Stimulated activated CD4-positive, alpha-beta T cell treated with anti-CD3 and anti-CD28 coated beads, Interleukin-2, amount 100 ng/mL, for 24 hours (primary cell): ENCODE measurements at places on chromosomes 4 and X.

DNA sequence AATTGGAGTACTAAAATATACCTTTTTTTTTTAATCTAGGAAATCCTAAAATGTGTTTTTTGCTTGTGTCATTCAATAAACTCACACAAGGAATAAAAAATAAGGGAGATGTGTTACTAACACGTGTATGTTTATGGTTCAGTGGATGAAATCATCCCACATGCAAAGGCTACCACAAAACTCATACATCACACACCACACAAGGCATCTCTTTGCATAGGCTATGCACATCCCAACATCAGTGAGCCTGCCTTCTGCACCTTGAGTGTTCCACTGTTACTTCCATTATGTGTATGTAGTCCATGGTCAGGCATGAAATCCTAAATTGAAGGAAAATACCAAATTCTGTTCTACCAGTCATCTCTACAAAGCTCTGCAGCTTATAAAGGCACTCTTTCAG is 213.1 kb downstream of the DCTD start:
- DNase-seq = no peak

DNA sequence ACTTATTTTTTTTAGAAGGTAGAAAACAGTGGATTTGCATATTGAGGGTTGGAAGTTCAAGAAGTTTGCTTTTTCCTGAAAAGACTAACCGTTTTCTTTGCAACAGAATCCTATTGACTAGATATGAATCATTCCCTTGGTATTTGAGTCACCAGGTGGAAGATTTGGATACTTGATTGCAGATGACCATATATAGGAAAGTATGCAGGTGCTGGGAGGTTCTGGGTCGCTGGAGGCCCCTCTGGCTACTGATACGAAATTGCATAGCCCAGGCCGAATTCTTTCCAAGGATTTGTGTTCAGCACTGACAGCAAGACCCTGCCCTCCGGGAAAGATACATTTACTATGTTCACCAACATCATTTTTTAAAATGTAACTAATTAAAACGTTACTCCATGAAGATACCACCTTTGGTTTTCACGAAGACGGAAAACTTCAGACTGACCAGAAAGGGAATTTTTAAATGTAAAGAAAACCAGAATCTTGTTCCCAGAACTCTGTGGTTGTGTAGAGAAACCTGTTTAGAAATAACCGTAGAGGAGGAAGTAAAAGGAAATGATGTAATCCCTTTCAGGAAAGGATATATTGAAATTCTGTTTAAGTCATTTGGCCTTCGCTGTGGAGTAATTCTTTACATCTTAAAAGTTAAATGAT is 946 bp downstream of the ANXA3 start:
- no peak for DNase-seq

- no peak for DNase-seq
Observed at GRCh38 chrX:115539841-115540240, 21.1 kb upstream of the PLS3 start.

- no peak for DNase-seq
Observed at GRCh38 chr4:79083406-79084010, 144.3 kb upstream of the PAQR3 start.

- no peak for DNase-seq
Observed at GRCh38 chrX:10001496-10001895, 34.3 kb downstream of the CLDN34 start.

DNA sequence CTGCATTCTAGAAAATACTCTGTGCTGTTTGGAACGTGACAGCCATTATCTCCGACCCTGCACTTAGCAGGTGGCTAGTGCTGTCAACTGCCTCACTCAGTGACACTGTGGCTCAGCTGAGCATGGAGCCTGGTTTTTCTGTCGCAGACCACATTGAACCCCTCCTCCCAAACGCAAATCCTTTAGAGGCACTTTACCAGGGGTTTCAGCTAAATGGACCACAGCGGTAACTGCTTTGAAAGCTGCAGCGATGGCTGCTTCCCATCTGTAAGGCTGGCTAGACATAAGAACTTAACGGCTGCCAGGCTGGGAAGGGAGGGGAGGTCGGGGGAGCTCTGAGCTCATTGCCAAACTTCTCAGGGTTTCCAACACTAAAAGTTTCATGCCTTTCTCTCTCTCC is 8.1 kb downstream of the SLC34A2 start:
- no peak for DNase-seq

DNA sequence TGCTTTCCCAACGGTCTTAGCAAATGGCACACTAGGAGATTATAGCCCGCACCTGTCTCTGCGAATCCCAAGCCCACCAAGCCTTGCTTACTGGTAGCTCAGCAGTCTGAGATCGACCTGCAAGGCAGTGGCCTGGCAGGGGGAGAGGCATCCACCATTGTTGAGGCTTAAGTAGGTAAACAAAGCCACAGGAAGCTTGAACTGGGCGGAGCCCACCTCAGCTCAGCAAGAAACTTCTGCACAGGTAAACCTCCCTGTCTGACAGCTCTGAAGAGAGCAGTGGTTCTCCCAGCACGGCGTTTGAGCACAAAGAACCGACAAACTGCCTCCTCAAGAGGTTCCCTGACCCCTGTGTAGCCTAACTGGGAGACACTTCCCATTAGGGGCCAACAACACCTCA is 42.8 kb downstream of the BRWD3 start:
- no peak for DNase-seq

- no peak for DNase-seq
Observed at GRCh38 chr4:85372966-85373365, 102.0 kb upstream of the ARHGAP24 start.

GRCh38 chr4:7146059-7146785 is 46.1 kb upstream of the SORCS2 start:
- DNase-seq = no peak

GRCh38 chr4:63492515-63492914 is 916.7 kb downstream of the TECRL start:
- no peak for DNase-seq

- no peak for DNase-seq
Observed at GRCh38 chrX:17740137-17741122, 3.1 kb downstream of the SCML1 start.

GRCh38 chr4:110484029-110484428 is 8.1 kb downstream of the ENPEP start:
- no peak for DNase-seq

DNA sequence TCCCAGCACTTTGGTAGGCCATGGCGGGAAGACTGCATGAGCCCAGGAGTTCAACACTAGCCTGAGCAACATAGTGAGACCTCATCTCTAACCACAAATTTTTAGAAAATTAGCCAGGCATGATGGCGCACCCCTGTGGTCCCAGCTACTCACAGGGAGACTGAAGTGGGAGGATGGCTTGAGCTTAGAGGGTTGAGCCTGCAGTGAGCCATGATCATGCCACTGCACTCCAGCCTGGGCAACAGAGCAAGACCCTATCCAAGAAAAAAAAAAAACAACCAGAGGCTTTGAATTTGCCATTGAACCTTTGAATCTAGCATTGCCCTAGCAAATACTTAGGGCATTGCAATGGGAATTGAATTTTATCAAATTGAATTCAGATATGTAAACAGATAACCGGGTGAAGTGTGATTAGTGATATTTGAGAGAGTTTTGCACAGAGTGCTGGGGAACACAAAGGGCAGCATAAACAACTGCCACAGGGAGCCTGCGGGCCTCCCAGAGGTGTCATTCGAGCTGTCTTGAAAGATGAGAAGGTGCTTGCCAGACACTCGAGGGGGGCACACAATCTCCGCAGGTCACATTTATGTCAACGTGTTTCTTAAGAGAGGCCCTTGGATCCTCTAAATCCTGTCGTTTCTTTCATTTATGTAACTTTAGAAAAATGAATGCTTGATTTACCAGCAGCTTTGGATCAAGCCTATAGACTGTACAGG is 200.3 kb downstream of the AASDH start:
- no peak for DNase-seq

- DNase-seq = no peak
Observed at GRCh38 chr4:182881914-182882313, 35.3 kb downstream of the DCTD start.

GRCh38 chrX:94524867-94525266 is 850.9 kb downstream of the FAM133A start:
- no peak for DNase-seq

DNA sequence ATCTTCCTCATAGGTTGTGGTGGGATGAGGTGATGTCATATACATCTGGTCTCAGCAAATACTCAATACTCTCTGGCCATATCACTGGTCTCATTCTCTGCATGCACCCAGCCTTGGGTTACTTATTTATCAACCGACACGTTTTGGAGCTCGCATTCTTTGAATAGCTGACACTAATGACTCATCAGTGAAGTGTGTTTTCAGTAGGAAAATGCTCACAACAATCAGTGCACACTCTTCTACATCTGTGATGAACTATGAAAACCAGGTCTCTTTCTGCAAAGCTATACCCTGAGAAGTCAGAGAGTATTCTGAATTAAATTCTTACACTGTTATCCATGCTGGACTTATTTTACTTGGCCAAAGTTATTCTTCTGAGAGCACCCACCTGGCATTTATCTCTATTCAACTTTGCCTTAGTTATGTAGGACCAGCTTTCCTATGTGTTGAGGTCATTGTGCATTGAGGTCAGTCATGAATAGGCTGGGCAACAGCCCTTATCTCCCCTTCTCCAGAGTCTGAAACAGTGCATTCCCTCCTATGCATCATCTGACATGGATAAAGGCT is 58.7 kb upstream of the DHX15 start:
- DNase-seq = no peak

DNA sequence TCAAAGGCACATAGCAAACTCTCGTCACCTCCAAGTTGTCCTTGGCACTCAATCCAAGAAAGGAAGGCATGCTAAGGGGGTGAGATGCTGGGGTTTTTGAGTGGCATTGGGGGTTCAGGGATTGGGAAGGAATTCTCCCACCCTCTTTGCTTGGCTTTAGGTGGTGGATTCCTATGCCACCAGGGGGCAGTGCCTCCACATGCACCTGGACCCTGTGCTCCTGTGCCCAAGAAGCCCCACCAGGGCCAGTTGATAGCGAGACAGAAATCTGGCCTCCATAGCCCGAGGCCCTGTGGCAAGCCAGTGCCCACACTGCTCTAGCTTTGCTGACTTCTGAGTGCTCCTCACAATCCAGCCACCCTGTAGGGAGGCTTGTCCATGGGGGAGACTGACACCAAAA is 2.0 kb upstream of the FATE1 start:
- peak; percentile 16 for DNase-seq

GRCh38 chrX:12349201-12349600 is 210.9 kb downstream of the FRMPD4 start:
- DNase-seq = no peak

- no peak for DNase-seq
Observed at GRCh38 chr4:97121493-97121892, 1021.8 kb downstream of the STPG2 start.

DNA sequence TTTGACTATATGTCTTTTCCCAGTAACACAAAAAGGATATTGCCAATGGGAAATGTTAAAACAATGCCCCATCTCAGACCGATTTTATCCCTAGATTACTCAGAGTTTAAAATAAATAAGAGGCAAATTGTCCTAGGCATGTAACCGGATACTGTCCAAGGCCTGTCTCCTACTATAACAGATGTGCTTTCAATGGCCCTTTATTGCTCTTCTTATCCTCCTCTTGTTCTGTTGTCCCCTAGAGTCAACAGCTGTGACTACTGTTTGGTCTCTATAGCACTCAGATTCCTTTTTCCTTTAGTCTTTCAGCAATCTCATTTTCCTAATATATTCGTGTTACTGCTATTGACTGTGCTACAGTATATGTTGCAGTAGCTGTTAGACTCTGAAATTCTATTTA is 66.8 kb upstream of the PLS3 start:
- no peak for DNase-seq

DNA sequence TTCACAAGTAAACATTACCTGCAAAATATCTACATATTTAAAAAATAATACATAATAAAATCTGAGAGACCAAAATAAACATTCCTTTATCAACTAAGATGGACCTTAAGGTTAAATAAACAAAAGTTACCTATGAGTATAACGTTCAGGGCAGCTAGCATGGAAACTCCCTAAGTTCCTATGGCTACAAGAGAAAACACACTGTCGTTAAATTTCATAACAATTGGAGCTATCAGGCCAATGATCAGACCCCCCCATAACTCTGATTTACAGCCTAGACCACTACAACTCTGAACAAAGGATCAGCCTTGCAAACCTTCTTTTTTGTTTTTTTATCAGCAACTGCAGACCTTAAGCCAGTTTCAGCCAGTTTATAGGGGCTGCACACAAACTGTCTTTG is 1418.4 kb downstream of the PCDH18 start:
- no peak for DNase-seq

DNA sequence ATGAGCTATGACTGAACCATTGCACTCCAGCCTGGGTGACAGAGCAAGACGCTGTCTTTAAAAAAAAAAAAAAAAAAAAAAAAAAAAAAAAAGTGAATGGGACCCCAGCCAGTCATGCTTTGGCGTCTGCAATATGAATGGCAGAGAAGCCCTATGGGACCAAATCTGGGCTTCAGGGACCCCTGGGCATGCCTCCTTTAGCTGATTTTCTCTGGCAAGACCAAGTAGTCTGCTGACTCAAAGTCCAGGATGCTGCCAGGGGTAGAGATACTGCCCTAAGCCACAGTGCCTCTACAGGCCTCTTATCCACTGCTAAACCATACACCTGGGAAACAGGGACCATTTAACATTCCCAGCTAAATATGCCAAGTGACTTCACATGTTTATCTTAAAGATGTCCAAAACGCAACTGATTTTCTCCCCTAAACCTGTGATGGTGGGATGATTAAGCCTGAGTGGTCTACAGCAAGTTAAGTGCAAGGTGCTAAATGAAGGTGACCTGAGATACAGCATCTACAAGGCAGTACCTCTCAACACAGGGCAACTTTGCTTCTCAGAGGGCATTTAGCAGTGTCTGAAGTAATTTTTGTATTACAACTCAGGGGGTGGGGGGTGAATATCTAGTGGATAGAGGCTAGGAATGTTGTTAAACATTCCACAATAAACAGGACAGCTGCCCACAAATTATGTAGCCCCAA is 5.8 kb downstream of the RPS4X start:
- no peak for DNase-seq

- DNase-seq = no peak
Observed at GRCh38 chr4:107603430-107603829, 116.6 kb downstream of the PAPSS1 start.

DNA sequence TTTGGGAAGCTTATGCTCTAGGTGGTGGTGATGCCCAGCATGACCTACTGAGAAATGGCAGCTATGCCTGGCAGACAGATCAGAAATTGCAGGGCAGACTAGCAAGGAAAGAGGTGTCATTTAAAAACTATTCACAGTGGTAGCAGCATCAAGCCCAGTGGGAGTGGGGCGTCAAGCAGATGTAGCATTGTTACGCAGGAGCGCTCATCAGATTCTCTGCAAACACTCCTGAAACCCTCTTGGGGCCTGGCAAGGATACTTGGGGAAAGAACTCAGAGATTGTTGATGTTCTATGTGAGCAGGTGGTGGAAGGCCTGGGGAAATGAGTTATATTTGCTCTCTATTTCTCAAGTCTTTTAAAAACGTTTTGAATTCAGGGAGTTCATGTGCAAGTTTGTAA is 437.6 kb downstream of the RAPGEF2 start:
- DNase-seq = no peak
